Anterior cingulate cortex (tissue), 58 donors: ENCODE measurements at places on chromosomes 5 and 9.

- no peak for DNase-seq
These were observed 6.8 kb upstream of the RECK start for GRCh38 chr9:36029765-36030528.

DNA sequence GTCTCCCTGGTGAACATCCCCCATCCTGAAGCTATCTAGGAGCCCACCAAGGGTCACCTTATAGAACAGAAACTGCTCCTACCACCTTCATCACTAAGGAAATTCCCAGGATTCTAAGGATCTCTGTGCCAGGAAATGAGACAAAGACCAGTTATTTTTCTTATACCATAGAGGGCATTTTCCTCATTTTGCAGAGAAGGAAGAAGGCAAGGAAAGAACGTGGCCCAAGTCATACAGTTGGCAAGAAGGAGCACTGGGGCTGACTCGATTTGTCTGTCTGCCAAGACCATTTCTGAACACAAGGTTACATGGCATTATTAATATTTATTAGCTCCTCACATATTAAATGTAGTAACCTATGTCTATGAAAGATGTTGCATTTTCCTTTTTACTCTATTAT is 49.6 kb upstream of the TNFSF15 start:
- DNase-seq = no peak

GRCh38 chr9:109868722-109869121 is 88.7 kb downstream of the PALM2AKAP2 start:
- no peak for DNase-seq

DNA sequence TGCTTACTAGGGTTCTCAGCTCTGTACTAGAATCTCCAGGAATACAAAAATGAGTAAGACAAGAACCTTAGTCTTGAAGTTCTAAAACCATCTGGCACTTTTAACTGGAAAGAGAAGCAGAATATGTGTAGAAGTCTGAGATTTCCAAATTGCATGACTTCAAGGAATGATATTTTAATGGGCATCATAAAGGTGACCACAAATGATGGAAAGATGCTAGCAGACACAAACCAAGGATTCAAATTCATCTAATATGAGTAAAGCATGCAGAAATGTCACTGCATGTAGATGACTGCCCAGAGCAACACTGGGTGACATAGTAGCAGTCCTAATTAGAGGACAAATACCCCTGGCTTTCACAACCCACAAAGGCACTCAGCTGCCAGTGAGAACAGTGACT is 117.2 kb downstream of the RPS23 start:
- DNase-seq = no peak

GRCh38 chr9:31542384-31543055 is 841.9 kb upstream of the ACO1 start:
- no peak for DNase-seq

GRCh38 chr9:77533671-77534070 is 114.5 kb downstream of the GNA14 start:
- no peak for DNase-seq
